ENCODE measurements at places on chromosomes 1 and 21.

DNA sequence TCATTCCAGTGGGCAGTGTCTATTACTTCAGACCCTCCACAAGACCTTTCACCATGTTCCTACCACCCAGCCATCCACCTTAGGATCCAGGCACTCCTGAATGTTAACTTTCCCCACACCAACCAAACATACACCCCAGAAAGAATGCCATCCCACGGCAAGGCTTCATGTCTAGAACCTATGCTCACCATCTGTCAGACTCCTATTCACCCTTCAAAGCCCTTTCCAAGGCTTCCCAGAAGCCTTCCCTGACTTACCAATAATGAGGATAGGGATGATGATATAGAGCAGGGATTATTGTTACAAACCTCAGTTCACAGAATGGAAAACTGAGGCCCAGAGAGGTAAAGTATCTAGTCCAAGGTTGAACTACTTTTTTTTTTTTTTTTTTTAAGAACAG, 19.3 kb upstream of the RCC2 start:
- DNase-seq, result no peak

GRCh38 chr1:212166244-212166643, 119.0 kb upstream of the PPP2R5A start:
- DNase-seq, result no peak

GRCh38 chr1:4730078-4730477, 75.7 kb downstream of the AJAP1 start:
- DNase-seq, result no peak

DNA sequence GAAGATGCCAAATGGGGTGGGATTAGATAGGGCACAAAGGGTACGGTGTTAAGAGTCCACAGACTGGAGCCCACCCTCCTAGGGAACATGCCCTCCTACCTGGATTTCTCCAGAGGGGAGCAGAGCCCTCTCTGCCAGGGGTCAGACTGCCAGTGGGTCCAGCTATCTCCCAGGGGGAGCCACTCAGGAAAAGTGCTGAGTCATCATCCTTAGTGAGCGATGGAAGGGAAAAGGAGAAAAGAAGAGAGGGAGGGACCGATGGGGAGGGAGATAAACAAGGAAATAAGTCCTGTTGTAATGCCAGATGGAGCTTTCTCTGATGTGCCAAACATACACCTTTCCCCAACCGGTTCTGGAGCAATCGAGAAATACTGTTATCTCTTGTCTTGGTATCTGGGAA, 30.4 kb upstream of the CYP4B1 start:
- no peak for DNase-seq

GRCh38 chr1:19164274-19165015, 45.6 kb downstream of the UBR4 start:
- no peak for DNase-seq

DNA sequence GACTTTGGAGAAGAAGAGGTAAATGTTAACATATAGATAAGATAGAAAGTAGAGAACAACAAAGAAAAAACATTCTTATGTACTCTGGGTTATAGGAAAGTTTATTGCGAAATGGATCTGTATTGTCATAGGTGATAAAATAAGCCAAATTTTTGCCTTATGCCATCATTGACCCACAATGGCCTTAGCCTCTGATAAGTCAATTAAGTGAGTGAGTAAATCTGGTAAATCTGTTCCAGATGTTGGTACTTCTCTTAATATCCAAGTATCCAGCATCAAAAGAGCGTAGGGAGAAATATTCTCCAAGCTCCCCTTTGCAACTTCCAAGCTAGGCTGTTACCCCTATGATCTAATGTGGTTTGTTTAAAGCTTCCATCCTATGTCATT, 38.3 kb upstream of the CLCA4 start:
- DNase-seq, result no peak

- no peak for DNase-seq
Measured at GRCh38 chr1:89198081-89198480, 661 bp downstream of the GBP4 start.

DNA sequence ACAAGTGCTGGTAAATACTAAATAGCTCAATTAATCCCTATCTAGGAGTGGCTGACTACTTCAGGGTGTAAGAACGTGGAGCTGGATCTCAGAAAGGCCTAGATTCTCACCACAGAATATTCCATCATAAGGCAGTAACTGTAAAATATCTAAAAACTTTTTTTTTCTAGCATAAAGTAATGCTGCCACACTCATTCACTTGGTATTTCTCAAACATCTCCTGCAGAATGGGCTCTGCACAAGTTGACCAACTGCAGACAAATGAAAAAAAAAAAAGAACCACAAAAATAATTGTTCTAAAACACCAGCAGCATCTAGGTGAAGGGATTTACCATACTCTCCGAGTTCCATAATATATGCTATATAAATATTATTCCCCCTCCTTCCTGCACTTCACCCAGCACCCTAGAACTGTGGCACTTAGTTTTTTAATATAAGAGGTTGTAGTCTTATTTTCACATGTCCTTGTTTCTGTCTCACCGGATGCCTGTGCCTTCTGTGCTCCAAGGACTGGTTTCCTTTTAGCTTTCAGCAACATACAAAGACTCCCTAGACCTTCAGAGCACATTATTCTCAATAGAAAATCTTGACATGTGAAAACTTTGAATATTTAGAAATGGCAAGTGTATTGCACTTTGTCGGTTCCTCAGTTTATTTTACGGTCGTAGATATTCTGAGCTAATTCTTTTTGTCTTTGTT, 8.9 kb downstream of the VSIG8 start:
- no peak for DNase-seq

All from mucosa of descending colon (tissue), 3 donors.